ENCODE measurements at places on chromosomes 16 and 17.

DNA sequence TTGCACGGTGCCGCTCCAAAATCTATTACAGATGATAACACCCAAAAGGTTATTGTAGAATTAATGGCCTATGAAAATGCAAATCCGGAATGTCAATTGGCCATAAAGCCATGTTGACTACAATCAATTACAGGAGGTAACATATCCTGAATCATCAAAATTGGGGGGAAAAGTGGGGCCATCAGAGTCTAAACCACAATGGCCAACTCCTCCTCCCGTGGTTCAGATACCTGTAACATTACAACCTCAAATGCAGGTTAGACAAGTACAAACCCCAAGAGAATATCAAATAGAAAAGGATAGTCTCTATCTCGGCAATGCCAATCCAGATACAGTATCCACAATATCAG, 14.9 kb downstream of the FLYWCH1 start:
- no peak for DNase-seq

- DNase-seq, result no peak
These were observed 39.0 kb upstream of the KCNJ2 start for GRCh38 chr17:70130289-70130688.

DNA sequence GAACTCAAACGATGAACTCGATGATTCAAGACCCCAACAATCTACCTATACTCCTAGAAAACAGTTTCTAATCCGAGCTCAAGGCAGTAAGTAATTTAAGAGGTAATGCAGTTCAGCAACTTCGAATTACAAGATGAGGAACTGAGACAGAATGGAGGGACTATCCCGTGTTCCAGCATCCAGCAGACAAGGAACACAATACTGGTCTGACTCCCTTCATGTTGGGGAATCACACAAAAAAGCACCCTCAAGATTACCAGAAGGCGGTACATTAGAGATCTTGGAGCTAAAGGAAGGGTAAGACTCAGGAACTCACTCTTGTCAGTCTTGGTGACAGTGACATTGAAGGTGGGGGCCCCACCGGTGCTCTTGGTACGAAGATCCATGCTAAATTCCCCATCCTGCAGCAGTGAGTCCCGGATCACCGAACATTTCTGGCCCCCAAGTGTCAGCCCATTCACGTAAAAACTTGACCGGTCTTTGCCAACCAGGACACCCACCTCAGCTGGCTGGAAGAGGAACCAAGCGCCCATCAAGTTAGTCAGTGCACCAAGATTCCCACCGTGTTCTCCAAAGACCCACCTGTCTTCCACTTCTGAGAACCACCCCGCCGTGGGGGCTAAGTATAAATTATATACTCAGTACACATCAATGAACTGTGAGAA, 1.9 kb downstream of the PFN1 start:
- DNase-seq, result no peak

DNA sequence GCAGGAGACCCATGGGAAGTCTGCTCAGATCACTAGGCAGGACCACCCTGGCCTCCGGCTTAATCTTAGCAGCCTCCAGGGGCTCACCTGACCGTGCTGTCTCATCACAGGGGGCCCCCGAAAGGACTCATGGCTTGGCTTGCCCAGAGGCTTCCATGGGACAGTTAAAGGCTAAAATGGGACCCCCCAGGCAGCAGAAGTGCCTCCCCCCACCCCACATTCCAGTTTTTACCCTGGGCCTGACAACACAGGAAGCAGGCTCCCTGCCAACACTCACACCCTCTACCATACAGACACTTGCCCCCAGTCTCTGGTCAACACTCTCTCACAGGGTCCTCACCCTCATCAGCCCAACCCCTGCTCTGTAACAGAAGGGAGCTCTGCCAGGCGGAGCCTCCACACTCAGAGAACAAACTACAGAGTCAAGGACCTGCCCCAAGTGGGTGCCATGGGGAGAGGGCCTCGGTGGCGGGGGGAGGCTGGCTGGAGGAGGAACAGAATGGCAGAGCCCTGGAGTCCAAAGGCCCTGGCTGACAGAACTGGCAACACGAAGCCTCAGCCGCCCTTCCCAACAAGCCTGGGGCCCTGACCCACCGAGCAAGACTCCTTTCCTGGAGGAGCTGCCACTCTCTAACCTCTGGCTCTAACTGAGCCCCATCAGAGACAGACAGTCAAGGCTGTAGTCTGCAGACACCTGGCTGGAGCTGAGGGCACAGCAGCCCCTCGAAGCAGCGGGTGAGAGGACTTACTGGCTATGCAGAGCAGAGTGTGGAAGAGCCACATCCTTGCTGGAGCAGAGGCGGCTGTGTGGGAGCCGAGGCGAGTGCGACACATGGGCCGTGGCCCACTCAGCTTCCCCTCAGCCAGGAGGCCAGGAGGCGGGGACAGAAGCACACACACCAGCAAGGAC, at the start of gene ITGAE:
Gene ITGAE (minus strand): TSS at position 827 of the 910 bp plus-strand sequence. CDS start 44 bp downstream, at position 783.
- no peak for DNase-seq

GRCh38 chr16:29651774-29652349, 11.2 kb upstream of the SPN start:
- DNase-seq, result no peak

DNA sequence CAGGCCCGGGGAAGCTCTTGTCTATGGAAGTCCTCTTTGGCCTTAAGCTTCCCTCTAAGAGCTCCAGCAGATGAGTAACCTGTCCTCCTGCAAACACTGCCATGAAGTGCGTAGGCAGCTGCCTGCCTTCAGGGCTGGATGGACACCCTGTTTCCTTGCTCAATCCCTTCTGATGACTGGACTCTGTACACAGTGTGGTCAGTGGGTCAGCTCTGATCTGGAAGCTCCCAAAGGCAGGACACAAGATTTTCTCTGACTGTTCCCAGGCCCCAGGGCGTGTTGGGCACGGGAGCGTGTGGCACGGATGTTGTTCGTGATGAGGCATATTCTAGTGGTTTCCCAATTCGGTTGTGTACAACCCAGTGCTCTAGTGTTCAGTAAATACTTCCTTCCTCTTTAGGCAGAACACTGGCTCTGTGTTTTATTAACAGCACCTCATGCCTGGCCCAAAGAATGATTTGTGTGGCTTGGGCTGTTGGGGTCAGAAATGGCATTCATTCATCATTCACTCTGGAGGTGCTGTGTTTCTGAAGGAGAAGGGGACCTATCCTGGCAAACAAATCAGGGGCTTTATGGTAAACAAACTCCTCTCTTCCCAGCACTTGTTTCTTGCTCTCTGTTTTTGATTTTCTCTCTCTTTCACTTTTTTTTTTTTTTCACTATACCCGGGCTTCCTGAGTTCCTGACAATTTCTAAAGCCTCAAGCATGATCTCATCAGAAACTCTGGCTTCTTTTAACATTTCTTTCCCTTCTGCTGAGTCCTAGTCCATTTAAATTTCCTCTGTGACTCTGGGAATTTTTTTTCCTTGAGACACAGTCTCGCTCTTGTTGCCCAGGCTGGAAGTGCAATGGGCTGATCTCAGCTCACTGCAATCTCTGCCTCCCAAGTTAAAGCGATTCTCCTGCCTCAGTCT, 12.0 kb upstream of the RNF157 start:
- no peak for DNase-seq

GRCh38 chr17:31256936-31257335, 40.1 kb downstream of the OMG start:
- no peak for DNase-seq

DNA sequence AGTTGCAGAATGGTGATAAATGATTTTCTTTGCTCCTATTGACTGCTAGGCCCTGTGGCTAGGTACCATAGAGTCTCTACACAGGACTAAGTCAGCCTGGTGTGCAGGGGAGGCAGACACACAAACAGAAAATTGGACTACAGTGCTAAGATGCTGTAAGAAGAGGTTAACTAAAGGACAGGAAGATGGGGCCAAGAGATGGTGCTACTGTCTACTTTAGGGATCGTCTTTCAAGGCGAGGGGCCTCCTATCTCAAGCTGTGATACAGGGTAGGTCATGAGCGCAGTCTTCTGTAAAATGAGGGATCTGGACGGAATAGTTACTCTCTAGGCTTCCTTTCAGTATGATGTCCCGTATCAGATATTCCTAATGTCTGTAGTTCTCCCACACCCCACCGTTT, 817 bp downstream of the NME1 start:
- DNase-seq, result no peak

DNA sequence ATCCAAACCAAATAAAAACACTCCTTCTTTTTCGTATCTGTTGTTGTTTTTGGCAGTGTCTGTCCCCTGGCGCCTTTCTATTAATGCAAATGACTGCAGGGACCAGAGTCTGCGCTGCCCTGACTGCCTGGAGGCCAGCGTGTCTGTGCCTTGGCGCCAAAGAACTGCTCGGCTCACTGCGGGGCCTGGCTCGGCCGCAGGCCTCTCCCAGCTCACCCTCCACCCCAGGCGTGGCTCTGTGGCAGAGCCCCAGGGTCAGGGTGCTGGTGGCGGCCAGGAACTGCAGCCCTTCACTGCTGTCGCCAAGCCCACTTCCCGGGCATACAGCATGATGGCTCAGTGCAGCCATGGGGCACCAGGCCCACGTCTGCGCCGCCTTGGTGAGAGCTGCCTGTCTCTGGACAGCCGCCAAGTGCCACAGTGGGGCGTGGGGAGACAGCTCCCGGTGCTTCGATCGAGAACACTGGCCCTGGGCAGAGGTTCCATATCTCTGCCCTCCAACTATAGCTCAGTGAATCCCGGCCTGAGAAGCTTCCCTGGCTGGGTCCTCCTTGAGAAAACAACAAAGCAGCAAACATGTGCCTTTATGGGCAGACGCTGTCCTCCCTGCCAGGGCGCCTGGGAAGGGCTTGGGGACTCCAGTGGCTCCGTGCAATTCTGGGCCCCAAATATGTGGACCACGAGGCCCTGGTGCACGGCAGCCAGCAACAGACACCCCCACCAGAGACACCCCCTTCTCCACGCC, 11.1 kb downstream of the CANT1 start:
- no peak for DNase-seq

DNA sequence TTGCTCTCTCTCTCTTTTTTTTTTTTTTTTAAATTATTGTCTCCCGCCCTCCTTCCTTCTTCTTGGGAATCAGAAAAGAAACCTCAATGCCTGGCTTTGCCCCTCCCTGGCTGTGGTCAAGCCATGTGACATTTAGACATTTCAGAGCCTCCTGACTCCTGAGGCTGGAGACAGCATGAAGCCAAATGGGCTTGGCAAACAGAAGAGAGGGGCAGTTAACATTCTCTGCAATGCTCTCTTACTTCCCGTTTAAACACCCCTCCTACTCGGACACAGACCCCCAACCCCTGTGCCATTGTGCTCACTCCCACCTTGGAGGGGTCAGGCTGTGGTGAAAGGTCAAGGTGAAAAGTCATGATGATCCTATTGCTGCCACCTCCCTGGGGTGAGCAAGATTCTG, 14.7 kb upstream of the MEOX1 start:
- DNase-seq, result no peak

DNA sequence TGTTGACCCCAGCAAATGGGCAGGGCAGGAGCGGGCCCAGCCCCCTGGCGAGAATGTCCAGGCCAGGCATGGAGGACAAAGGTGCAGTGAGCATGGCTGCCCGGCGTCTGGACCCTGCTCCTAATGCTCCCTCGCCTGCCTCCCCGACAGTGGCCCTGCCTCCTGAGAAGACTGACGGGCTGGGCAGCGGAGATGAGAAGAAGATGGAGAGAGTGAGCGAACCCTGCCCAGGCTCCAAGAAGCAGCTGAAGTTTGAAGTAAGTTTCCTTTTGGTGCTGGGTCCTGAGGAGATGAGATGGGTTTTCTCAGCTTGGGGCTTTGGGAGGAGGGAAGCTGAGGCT, 59.7 kb downstream of the SNX20 start:
- DNase-seq, result no peak

GRCh38 chr16:57882792-57883191, 80.5 kb upstream of the KIFC3 start:
- no peak for DNase-seq

DNA sequence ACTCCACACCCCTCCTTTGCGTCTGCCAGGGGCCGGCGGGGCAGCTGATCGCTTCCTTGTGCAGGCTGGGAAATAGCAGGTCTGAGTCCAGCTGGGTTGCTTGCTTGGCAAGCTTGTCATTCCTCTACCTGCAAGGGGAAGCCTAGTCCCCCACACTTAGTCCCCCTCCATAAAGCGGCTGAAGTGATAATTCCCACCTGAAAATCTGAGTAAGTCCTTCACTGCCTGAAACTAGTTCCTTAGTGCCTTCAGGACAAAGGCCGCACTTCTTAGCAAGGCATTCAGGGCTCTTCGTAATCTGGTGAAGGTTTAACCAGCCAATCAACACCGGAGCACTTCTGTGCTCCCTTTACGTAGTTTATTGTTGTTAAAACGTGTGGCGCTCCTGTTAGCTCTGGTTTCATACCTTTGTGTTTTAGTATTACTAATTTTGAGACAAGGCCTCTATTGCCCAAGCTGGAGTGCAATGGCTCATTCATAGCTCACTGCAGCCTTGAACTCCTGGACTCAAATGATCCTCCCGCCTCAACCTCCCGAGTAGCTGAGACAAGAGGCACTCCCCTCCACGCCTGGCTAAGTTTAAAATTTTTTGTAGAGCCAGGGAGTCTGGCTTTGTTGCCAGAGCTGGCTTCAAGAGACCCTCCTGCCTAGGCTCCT, 817 bp downstream of the PSKH1 start:
- no peak for DNase-seq

- no peak for DNase-seq
These were observed 15.4 kb downstream of the MFSD11 start for GRCh38 chr17:76753061-76753961.

DNA sequence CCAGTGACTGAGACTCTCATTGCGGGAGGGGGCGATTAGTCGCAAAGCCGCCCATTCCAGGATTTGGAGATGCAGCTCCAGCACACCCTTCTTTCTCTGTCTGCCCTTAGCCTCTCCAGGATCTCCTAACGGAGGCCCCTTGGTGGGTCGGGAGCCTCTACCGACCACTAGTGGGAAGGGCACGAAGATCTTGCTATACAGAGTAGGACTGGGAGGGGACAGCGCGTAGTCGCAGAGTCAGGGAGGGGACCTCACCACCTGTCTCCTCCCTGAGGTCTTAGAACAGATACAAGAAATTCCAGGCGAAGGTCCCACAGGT, 588 bp upstream of the SMTNL2 start:
- DNase-seq, result no peak

Data from NCI-H1436 treated with DMSO at 0.1 percent for 48 hours (cell line).